ENCODE measurements at places on chromosomes 12 and 14. TPM values are rescaled to one million over a fixed set of nuclear protein-coding genes. Genes with fewer than 3 reads are reported as not detected.
A peak's percentile ranks its signal among the peaks of the same experiment; 100 is the strongest.

Gene GLIPR1L1
- total RNA-seq = not detected

Gene SMCO2
- not detected for total RNA-seq

Gene SLC39A5
- 49.9 TPM for total RNA-seq

Gene AQP6
- 0.32 TPM for total RNA-seq

Gene LUM
- total RNA-seq = 172 TPM

Gene FAM186B
- total RNA-seq = 0.32 TPM

Gene GPRC5A
- total RNA-seq = 7.2 TPM

Gene CFAP54
- total RNA-seq = 0.86 TPM

Gene LGR5
- not detected for total RNA-seq

Gene BEGAIN
- 4.5 TPM for total RNA-seq

DNA sequence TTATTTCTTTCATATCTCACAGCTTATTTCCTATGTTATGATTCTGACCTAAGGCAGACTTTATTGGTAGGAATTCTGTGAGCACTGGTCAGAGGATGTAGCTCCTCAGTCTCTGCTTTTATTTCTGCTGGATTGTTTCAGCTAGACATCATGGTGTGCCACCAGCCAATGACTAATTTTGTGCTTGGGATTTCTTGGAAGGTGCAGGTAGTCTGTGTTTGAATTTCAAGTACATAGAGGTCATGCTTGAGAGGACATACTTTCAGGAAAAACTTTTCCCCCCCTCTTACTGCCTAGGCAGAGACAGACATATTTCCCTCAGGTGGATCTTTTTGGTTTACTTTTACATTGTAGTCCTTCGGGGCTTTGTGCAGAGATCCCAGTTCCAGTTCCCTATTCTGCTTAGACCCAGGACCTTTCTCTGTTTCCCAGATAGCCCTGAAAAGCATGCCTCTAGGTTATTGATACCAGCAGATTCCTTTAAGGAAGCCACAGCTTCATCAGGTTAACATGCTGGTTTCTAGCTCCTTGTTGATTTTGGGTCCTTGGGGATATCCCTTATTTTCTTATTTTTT is 28.6 kb downstream of the BRMS1L start:
- no peak for DNase-seq

GRCh38 chr14:46137786-46138185 is 513.8 kb downstream of the RPL10L start:
- DNase-seq = no peak

- no peak for DNase-seq
These were observed 552.2 kb upstream of the LMO3 start for GRCh38 chr12:17158201-17158600.

DNA sequence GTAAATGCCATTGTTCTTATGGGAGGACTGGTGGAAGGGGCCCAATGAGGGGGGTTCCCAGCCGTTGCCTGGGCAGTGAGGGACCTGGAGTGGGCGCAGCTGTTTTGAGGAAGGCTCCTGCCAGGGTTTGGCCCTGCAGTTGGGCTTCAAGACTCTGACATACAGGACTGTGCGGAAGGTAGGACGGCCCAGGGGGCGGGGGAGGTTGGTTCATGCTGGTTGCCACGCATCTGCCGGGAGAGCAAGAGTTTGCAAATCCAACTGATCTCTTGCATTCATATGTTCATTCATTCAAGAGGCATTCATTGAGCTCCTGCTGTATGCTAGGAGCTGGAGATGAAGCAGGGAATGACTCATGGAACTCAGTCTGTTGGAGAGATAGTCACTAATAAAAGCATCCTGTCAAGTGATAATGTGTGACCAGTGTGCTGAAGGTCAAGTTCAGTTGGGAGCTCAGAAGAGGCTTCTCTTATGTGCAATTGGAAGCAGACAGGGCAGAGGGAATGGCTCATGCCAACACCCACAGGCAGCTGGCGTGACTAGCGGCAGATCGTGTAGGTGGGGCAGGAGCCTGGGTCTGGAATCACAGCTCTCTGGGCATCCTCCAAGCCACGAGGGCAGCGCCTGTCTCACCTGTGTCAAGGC is 7.8 kb downstream of the SH2B3 start:
- no peak for DNase-seq

DNA sequence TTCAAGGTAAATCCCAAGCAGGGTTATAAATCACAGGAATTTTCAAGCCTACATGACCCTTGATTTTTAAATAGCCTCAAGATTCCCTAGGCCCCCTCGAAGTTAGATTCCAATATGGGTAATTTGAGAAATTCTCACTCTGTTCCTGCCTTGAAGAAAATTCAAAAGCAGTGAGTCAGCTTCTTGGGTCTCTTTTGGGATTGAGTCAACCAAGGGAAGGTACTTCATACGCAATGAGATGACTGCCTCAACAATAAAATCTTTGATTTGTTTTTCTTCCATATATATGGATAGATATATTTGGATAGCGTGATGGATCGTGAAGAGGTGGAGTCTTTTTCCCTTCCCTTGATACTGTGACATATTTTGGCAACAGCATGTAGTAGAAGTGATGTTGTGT is 180.4 kb upstream of the ATP2B1 start:
- DNase-seq = no peak

- no peak for DNase-seq
These were observed 41.0 kb downstream of the CMKLR1 start for GRCh38 chr12:108297895-108298760.

- no peak for DNase-seq
These were observed 75.4 kb downstream of the IFT81 start for GRCh38 chr12:110199339-110200123.

DNA sequence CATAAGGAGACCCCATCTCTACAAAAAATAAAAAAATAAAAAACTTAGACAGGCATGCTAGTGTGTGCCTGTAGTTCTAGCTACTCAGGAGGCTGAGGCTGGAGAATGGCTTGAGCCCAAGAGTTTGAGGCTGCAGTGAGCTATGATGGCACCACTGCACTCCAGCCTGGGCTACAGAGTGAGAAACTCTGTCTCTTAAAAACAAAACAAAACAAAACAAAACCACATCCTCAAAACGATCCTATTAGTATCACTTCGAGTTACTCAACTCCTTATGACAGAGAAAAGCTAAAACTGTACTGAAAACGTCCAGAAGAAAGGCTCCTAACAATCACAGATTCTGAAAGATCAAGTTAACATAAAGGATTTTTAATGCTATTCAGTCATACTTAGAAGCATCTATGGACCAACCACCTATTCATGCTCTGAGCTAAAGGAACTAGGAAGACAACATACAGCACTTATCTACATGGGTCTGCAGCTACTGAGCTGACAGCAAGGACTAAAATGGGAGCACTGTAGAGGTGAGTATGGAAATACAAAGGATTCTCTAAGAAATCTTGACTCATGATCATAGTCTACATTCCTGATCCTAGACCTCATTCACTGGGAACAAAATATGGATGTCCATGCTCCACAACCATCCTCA is 75.3 kb upstream of the DUSP6 start:
- no peak for DNase-seq

GRCh38 chr14:33793398-33794110 is 157.3 kb downstream of the EGLN3 start:
- DNase-seq = no peak

DNA sequence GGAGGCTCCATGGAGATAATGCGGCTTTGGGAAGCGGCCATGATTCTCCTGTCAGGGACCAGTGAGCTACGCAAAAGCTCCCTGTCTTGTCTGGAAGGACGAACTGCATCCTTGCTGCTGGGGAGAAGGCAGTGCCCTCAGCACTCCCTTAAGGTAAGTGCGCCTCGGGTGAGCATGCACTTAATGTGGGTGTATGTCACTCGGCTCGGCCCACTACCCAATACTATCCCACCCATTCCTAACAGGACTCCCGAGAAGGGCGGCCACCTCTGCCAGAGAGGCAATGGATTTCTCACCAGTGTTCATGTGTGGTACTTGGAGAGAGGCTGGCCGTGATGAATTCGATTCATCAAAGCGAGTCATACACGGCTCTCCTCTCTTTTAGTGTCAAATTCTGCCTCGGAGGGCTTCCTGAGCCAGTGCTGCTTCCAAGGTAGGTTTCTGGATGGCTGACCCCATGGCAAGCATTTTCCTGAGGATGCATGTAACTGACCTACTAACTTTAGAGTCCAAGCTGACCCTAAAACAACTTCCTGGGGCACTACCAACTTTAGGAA is 151.7 kb upstream of the RTL1 start:
- DNase-seq = no peak

DNA sequence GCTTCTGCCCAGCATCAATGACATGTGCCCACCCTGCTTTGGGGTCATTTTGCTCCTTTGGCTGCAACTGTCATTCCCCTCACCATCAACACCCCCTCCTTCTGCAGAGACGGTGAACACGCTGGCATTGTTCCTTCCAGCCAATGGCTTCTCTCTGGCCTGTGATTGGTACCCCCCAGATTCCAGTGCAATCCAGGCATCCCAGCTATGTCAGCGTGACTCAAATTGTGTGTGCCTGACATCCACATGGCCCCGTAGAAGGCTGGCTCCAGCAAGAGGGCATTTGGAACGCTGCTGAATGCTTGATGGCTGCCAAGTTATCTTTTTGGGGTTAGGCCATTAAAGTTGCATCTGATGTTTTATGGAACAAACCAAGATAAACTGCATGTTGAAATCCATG is 21.0 kb upstream of the CCND2 start:
- DNase-seq = no peak

DNA sequence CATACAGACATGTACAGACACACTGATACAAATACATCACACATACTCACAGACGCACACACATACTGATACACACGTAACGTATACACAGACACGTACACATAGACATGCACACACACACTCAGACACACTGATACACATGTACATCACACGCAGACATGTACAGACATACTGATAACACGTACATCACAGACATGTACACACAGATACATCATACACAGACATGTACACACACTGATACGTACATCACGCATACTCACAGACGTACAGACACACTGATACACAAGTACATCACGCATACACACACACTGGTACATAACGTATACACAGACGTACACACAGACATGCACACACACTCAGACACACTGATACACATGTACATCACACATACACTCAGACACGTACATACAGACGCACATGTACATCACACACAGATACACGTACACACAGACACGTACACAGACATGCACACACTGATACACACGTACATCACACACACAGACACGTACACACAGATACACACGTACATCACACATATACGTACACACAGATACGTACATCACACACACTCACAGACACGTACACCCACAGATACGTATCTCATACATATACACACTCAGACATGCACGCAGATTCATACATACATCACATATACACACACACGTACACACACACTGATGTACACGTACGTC is 5.1 kb downstream of the ZNF605 start:
- DNase-seq = no peak

DNA sequence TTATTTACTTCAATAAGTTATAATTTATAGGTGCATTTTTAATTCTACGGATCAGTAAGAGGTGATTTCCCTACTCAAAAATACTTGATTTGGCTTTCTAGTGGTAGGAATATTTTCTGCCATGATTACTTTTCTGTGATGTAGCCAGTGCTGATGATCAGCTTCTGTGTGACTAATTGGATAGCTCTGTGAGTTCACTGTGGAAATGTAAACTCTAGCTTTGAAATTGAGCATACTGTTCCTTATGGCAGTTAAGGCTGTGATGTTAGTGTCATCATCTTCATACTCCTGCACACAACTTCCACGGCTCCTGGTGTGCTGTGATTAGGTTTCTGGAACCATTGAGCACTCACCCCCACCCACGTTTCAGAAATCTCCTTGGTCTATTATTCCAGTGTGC is 48.2 kb downstream of the PLEKHA5 start:
- no peak for DNase-seq

GRCh38 chr12:116121453-116121871 is 156.0 kb downstream of the MED13L start:
- no peak for DNase-seq

- no peak for DNase-seq
These were observed 334.7 kb downstream of the RAD51B start for GRCh38 chr14:68154275-68154674.

- peak; percentile 31 for DNase-seq
These were observed 652 bp downstream of the BAZ1A start for GRCh38 chr14:34874386-34875030.

DNA sequence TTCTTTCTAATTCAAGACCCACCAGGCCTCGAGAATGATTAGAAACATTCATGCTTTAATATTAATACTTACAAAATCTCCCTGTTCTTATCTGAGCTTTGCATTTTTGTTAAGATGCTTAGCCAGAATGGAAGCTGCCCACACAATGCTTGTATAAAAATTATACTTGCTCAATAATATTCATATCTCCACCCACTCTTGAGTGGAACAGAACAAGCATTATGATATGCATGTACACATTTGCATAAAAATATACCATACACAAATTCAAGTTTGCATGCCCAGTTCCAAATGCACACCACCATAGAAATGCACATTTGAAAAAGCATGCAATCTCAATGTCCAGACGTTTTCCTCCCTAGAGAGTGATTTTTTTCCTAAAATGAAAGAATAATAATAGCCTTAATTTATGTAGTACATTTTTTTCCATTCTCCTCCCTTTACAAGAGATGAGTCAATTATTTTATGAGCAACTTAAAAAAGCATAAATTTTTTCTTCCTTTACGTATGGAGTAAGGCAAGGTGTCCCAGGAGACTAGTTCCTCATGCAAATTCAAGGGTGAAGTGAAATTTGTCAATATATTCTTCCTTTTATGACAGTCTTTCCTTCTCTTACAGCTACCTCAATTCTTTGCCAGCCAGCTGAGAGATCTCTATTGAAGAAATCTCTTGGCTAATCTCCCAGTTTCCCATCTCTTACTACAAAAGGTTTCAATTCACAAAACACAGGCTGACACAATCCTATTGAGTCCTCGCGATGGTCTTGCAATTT is 313.1 kb upstream of the GARIN6 start:
- DNase-seq = no peak

GRCh38 chr12:11729439-11730150 is 80.1 kb downstream of the ETV6 start:
- DNase-seq = no peak

DNA sequence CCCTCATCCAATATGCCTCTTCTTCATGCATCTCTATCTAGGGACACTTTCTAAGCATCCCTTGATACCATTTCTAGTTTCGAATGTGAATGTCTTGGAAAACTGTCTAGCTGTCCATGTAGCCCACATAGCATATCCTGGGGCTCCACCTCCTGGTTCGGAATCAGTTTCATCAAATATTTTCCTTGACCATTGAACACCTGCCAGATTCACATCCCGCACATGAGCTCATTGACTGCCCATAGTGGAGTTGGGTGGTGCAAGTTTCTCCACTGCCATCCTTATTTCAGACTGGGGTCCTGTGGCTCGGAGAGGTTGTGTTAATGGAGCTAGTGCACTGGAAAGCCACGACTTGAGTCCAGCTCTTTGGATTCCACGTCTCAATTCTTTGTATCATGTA is 58.6 kb upstream of the TMEM263 start:
- no peak for DNase-seq

Data from mucosa of gallbladder (tissue), 1 donor.